ENCODE measurements at places on chromosomes 3 and 15.

DNA sequence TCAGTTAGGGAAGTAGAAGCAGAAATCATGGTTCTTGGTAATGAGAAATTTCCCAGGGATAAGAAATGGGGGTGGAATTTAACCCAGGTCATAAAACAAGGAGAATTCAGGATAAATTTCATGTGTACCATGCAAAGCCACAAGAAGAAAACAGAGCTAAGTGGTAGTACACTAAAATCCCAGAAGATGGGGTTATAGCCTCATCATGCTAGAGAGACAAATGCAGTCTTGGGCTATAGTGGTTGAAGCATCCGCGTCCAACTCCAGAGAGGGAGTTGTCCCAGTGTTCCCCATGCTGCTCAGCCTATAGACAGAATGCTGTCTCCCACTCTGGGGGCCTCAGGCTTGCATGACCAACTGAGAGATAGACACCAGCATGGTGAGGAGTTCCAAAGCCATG, 36.2 kb upstream of the CLRN1 start:
- DNase-seq = no peak

DNA sequence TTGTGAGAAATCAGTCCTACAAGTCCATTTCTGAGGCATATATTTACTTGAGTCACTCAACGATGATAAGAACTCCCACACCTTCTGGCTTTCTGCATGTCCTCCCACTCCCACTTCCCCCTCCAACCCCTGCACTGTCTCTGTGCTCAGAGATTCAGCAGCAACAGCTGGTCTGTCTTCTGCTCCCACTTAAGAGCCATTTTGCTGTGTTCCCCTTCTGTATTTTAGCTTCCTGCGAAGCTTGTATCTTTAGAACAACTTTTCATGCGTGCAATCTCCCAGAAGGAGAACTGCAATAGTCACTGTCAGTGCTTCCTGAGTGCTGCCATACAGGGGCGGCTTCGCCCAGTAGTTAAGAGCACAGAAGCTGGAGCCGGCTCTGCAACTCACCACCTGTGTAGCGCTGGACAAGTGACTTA, 90.0 kb upstream of the SPATA12 start:
- DNase-seq = no peak

DNA sequence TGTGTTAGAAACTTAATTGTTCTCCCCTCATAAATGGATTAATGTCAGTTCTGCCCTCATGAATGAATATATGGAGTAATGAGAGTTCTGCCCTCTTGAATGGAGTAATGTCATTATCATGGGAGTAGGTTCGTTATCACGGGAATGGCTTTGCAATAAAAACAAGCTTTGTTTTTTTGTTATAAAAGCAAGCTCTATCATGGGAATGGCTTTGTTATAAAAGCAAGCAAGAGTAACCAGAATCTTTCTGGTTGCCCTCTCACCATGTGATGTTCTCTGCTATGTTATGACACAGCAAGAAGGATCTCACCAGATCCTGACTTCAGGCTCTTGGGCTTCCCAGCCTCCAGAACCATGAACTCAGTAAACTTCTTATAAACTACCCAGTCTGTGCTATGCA, 38.4 kb upstream of the UBL7 start:
- no peak for DNase-seq

GRCh38 chr15:28026764-28027713, 72.1 kb downstream of the OCA2 start:
- DNase-seq = no peak

- DNase-seq = no peak
These were observed 892 bp downstream of the NMD3 start for GRCh38 chr3:161221806-161222600.

DNA sequence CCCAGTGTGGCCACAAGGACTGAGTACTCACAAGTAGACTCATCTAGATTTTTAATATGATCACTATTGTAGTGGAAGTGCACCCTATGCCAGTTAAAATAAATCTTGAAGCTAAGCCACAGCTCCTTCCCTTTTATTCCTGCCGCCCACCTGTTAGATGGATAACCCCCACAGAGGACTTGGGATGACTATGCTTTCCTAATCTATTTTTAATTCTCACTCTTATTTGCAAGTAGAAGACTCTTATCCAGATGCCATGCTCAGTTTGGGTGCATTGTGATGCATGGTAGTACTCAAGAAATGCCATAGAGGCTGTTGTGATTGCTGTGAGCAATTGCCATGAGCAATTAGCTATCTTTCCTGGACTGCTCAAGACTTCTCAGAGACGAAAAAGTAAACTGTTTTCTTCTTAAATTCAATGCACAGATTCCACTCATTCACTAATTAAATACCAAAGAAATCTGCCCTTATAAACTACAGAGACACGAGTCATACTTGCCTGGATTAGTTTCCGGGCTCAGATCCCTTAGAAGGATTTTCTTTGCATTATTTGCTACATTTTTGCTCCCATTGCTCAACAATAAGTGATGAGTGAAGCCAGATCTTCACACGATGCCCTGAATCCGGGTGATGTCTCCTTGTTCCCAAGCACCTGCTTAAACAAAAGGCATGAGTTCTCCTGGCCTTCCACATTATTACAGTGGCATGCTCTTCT, 472.1 kb downstream of the SOX2 start:
- no peak for DNase-seq

DNA sequence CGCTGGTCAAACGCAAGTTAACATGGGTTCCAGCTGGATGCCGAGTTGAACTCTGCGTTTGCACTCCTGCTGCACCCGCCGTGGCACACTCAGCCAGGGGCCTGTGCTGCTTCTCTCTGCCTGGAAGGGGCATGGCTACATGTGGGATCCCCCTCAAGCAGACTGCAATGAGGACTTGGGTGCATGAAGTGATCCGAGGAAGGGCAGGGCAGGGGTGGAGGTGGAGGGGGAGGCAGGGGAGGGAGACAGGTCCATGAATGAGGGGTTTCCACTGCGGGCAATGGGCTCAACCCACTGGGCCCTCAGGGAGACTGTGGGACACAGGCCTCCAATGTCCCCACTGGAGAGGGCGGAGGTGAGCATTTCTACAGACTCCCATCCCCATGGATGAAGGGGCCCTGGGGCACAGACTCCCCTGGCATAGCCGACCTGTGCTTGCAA, 141.6 kb upstream of the MEF2A start:
- no peak for DNase-seq

Measured in stimulated activated CD8-positive, alpha-beta memory T cell treated with anti-CD3 and anti-CD28 coated beads, Interleukin-12 subunit alpha, Interleukin-12 subunit beta, amount 100 ng/mL, for 1 hour (primary cell).